Gastrocnemius medialis (tissue), 4 donors: ENCODE measurements at places on chromosomes 2 and 18. TPM values are rescaled to one million over a fixed set of nuclear protein-coding genes. Genes with fewer than 3 reads are reported as not detected.

The FKBP1B gene
- total RNA-seq, result 2.9 TPM

The NETO1 gene
- total RNA-seq, result not detected

The PLCL1 gene
- 5.9 TPM for total RNA-seq

The FEV gene
- not detected for total RNA-seq

The CYB5A gene
- total RNA-seq, result 24.2 TPM

The AMER3 gene
- not detected for total RNA-seq

The DCDC2C gene
- total RNA-seq, result not detected

The SCYGR4 gene
- total RNA-seq, result not detected

The CYP27C1 gene
- not detected for total RNA-seq

The PCBP1 gene
- 231 TPM for total RNA-seq

The TTN gene
- 6,577 TPM for total RNA-seq

The C2orf81 gene
- total RNA-seq, result 0.24 TPM

The POMC gene
- 32.9 TPM for total RNA-seq

The CNRIP1 gene
- total RNA-seq, result 4.7 TPM

The TEKT4 gene
- not detected for total RNA-seq

The SPATA3 gene
- total RNA-seq, result not detected

The DNAH7 gene
- total RNA-seq, result 0.05 TPM

The DSG4 gene
- not detected for total RNA-seq

The PRKAG3 gene
- total RNA-seq, result 54.6 TPM

The DPP10 gene
- total RNA-seq, result not detected

The RNF152 gene
- total RNA-seq, result 5.2 TPM

The CHRND gene
- 65.1 TPM for total RNA-seq

The INPP5D gene
- 1.7 TPM for total RNA-seq

The ZNF142 gene
- 46.6 TPM for total RNA-seq

The FAM237A gene
- not detected for total RNA-seq

The AQP4 gene
- total RNA-seq, result 24.9 TPM

The ALPI gene
- not detected for total RNA-seq

The TEX44 gene
- total RNA-seq, result not detected

The SCN1A gene
- not detected for total RNA-seq

The PPP1R1C gene
- total RNA-seq, result not detected

The ATP6V1B1 gene
- total RNA-seq, result not detected

The MDH1B gene
- 0.36 TPM for total RNA-seq

The TMEM37 gene
- 0.49 TPM for total RNA-seq

The NGEF gene
- 0.66 TPM for total RNA-seq

The IHH gene
- not detected for total RNA-seq

The LYPD6 gene
- not detected for total RNA-seq

The NAT8 gene
- total RNA-seq, result not detected

The IL1F10 gene
- total RNA-seq, result not detected
